ENCODE measurements at places on chromosomes 12 and 14.

DNA sequence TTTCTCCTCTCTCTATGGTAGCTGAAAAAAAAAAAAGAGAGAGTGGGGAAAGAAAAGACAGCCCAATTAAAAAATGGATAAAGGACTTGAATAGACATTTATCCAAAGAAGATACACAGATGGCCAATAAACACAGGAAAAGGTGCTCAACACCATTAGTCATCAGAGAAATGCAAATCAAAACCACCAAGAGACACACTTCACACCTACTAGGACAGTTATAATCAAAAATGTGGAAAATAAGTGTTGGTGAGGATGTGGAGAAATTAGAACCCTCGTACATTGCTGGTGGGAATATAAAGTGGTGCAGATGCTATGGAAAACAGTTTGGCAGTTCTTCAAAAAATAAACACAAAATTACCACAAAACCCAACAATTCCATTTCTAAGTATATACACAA is 172.4 kb upstream of the GRIN2B start:
- no peak for DNase-seq

GRCh38 chr12:3376779-3377455 is 114.1 kb upstream of the PRMT8 start:
- no peak for DNase-seq

- no peak for DNase-seq
Observed at GRCh38 chr12:82876075-82876474, 189.4 kb downstream of the TMTC2 start.

GRCh38 chr12:124761871-124762270 is 101.8 kb downstream of the SCARB1 start:
- DNase-seq = no peak

GRCh38 chr12:104416136-104416535 is 40.6 kb upstream of the CHST11 start:
- DNase-seq = no peak
